CD4-positive, alpha-beta T cell treated with Interleukin-12 subunit alpha and Interleukin-12 subunit beta, for 1 hour (primary cell): ENCODE measurements at places on chromosomes 13 and 19.

DNA sequence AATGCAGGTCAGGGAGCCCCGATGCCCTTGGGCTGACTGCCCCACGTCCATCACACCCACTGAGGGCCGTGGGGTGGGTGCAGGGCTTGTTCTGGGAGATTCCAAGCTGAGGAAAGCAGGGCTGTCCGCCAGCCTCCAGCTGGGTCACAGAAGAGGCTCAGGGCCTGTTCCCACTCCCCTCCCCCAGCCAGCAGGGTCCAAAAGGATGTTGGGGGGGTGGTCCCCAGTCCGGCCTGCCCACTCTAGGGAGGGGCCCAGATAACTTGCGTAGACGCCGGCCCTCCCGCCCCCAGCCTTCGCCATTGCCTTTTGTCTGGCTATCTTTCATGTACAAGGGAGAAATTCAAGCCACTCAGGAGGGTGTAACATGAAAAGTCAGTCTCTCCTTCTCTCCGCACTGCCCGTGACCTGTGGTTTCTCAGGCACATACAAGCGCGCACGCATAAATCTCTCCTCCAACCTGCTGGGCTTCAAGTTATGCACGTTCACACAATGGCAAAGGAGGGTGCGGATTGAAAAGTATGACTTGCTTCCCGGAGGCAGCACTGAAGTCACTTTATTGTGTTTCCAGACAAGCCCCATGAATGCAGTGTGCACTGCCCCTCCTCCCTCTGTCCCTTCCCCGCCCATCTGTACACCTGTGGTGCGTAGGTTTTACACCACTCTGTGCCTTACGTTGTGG, 20.2 kb downstream of the CARM1 start:
- DNase-seq, result no peak

- DNase-seq, result no peak
Observed at GRCh38 chr13:73040968-73041596, 17.7 kb upstream of the KLF5 start.

DNA sequence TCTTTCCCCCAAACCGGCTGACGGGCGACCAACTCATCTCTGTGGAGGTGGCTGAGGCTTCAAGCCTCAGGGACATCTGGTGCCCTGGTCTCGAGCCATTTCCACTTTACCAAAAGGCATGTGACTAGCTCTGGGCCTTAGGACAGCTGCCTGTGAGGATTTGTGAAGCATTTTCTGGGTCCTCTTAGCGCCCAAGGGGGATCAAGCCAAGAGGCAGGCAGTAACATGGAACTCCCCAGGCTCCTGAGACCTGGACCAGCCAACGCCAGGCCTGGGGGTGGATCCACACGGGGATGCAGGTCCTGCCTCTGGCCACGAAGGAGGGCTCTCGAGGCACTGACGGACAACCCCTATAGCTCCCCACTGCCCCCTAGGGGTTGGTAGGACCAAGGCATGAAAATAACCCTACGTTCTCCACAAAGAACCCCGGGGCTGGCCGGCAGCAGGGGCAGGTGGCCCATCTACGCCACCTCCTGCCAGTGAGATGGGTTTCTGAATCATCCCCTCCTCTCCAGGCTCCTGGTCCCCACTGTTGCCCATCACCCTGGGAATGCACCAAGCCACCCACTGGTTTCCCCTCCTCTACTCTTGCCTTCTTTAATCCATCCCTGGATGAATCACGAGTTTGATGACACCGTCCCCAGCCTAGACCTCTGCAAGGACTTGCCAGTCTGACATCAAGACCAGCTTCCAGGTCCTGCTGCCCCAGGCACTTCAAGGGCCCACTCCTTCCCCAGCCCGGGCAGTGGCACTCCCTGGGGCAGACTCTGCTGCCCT, 7.0 kb upstream of the MYDGF start:
- peak; percentile 26 for DNase-seq

- DNase-seq, result no peak
Observed at GRCh38 chr19:19594381-19594780, 24.1 kb downstream of the PBX4 start.

- DNase-seq, result no peak
Observed at GRCh38 chr13:80037505-80037888, 303.4 kb downstream of the SPRY2 start.

- no peak for DNase-seq
Observed at GRCh38 chr13:87622971-87623370, 48.2 kb upstream of the SLITRK5 start.

DNA sequence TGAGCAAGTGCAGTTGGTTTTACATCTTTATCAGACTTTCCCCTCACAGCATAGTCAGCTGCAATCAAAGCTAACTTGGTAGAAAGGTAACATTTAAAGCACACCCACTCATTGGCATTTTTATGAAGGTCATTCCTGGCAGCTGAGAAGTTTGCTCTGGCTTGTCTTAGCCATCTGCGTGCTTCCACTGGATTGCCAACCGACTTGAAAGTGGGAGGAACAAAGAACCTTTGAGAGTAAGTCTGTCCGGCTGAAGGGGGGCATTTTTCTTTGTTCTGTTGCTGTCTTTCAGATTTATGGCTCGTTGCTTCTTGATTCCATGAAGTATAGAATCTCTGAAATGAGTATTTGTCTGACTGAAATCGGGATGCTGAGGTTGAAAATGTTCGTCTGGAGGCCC, 103.1 kb downstream of the SACS start:
- DNase-seq, result no peak

DNA sequence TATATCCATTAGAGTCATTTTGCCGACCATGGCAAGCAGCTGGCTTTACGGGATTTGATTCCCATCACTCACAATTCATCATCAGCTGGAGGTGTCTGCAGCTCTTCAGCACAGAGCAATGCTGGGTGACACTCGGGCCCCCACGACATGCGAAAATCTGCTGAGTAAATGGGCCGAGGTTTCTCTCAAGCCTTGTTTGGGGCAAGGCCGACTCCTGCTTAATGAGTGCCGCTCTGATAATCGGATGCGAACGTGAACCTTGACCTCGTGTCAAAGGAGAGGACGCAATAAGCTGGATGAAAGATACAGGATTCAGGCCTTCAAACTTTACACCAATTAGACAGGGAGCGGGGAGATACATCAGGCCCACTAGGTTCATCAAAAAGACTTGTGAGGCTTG, 65.2 kb downstream of the GGACT start:
- DNase-seq, result no peak

DNA sequence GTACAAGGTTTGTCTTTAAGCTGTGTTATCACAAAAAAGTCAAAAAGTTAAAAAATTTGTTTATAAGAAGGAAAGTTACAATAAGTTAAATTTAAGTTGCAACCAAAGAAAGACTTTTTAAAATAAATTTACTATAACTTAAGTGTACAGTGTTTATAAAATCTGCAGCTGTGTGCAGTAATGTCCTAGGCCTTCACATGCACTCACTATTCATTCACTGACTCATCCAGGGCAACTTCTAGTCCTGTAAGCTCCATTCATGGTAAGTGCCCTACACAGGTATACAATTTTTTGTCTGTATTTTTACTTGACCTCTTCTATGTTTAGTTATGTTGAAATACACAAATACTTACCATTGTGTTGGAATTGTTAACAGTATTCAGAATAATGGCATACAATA, 667.9 kb upstream of the SLITRK5 start:
- no peak for DNase-seq

DNA sequence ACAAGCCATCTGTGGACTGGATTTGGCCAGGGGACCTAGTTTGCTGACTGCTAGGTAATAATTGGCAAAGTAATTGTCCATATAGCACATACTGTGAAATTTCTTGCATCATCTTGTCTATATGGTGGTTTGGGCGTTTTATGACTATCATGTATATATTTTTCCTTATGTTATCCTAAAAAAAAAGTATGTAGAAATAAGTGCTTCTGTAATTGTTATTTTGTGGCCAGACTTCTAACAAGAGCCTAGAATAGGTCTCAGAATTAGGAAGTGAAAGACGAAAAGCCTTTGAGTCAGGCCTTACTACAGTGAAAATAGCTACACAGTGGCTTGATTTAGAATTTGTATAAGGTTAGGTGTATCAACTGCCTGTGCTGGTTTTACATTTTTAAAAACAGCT, 4.2 kb downstream of the FNDC3A start:
- no peak for DNase-seq

DNA sequence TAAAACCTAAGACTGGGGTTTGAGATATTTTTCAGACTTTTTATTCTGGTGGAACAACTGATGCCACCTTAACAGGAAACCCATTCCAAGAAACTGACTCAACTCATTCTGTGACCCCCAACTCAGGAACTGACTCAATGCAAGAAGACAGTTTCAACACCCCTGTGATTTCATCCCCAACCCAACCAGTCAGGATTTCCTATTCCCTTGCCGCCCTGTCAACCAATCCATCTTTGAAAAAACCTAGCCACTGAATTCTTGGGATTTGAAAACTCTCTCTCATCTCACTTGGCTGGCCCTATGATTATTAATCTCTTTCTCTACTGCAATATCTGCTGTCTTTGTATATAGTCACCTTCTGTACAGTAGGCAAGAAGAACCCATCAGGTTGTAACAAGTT, 1211.9 kb upstream of the ATXN8OS start:
- DNase-seq, result no peak

GRCh38 chr13:21088534-21088933, 27.1 kb upstream of the LATS2 start:
- DNase-seq, result no peak

DNA sequence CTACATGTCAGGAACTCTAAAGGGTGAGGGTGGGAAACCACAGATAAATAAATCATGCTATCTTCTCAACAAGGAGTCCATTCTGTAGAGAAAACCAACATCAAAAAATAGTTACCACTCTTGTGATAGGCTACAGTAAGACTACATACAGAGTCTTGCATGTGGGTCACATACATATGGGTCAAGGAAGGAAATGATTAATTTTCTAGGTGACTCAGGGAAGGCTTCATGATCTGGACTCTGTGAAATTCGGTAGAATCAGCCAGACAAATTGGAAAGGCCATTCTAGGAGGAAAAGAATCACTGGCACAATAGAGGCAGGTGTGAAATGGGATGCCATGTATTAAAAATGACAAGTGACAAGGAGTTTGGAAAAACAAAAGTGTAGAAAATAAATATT, 638.9 kb downstream of the LIG4 start:
- DNase-seq, result no peak

DNA sequence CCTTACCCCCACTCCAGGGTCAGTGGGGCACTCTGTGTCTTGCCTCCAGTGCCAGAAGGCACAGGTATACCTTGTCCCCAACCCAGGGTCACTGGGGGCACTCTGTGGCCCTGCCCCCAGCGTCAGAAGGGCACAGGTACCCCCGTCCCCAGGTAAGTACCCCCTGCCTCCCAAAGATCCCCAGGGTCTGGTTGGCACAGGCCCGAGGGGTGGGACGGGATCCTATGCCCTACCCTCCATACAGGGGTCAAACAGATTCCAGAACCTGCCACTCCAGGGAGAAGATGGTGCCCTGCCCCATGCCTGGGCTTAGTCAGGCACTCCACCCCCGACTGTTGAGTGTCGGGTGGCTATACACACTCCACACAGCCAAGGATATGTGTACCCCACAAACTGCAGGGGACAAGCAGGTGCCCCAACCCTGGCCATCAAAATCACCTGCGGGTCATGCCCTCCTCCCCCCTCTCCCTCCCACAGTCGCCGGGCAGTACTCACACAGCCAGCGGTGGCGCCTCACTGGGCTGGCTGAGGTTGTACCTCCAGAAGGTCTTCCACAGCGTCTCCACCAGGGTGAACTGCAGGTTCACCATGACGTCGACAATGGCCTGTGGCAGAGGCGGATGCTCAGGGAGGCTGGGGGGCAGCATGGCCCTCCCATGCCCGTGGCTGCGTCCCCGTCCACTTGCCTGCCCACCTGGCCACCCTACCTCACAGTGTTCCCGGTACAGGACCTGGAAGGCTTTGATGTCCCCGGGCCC, 13.8 kb downstream of the DCAF15 start:
- DNase-seq, result no peak

- DNase-seq, result no peak
Observed at GRCh38 chr19:49887665-49888509, 8.8 kb downstream of the IL4I1 start.

DNA sequence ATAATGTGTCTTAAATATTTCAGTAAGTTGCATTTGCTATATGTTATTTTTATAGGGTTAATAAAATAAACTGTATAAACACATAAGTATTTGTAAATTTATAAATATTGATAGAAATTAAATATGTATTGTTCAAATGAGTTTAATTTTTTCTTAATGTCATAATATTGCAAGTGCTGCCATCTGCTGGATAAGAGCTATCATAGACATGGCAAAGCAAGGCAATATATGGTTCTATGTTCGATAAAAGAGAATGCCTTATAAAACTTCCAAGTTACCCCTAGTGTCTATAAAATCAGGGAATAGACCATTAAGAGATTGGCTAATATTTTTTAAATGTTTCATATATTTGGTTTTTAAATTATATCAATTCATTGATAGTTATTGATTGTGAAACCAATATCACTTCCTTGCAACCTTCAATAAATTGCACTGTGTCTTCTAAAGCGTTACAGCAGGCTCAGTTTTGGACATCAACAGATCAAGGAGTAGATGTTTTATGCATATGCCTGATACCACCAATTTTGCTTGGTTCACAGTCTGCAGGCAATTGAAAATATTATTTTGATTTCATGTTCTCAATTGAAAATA, 29.0 kb upstream of the SLITRK6 start:
- no peak for DNase-seq

GRCh38 chr19:33376941-33377557, 3.5 kb downstream of the CEBPG start:
- DNase-seq, result no peak

DNA sequence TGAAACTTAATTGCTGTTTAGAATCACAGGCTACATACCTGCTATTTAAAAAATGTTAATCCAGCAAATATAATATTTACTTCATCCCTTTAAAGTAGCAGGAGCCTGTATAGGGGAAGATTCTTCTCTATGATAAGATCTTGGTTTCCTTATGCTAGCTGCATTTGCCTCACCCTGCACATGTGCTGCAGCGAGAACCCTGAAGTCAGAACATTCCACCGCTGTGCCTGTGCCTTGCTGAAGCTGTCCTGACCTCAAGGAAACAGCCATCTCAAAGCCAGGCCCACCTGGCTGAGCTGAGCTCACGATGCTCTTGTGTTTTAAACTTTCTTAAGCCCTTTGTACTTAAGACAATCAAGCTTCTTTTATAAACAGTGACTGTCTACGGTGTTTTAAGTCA, 355.0 kb upstream of the PCDH20 start:
- DNase-seq, result no peak

DNA sequence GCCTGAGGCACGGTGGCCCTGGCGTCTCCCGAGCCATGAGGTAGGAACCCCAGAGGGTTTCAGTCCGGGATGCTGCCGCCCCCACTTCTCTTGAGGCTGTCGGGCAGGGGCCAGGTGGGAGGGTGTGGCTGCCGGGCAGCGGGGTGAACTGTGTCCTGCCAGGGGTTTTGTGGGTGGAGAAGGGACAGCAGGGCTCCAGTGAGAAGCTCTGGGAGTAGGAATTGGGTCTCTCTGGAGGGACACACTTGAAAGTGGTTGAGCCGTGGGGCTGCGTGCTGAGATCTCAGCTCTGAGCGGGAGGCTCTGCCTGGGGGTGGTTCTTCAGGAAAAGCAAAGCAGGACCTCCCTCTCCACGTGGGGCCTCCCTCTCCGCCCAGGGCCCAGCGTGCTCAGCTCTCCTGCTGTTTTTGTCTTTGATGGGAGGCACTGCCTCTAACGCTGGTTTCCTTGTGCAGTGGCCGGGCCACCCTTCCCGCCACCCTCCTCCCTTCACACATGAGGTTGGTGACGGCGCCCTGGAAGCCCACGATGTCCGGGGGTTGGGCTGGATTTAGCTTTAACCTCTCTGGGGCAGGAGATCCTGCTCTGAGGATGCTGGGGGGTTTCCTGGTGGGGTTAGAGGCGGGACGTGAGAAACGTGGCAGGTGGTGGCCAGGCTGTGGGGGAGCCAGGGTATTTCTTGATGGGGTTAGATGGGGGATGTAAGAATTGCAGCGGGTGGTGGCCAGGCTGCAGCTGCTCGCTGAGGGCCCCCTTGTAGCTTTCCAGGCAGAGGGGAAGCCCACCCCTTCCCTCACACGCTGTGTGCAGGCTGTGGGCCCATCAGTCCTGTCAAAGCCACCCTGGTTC, 15.3 kb upstream of the ZNF554 start:
- DNase-seq, result no peak
